NCI-H2081 treated with DMSO at 0.1 percent for 48 hours (cell line): ENCODE measurements at places on chromosomes 7 and 10.

- DNase-seq, result no peak
Observed at GRCh38 chr10:52424341-52424740, 110.3 kb downstream of the DKK1 start.

DNA sequence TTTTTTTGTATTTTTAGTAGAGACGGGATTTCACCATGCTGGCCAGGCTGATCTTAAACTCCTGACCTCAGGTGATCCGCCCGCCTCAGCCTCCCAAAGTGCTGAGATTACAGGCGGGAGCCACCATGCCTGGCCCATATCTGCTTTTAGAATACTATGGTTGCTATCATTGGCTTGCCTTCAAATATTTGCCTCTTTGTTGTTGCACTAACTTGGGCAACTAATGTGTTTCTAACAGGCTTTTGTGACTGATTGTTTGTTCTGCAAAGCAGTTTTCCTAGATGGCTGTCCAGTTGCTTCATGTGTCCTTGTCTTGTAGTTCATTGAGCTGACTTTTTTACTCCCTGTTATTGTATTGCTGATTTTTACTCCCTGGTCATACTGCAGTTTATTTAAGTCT lies 9.7 kb downstream of the VDAC2 start:
- no peak for DNase-seq

GRCh38 chr7:101507791-101508252 lies 121.3 kb downstream of the MYL10 start:
- DNase-seq, result peak; percentile 26

GRCh38 chr7:140653319-140654108 lies 12.9 kb upstream of the DENND2A start:
- DNase-seq, result peak; percentile 47

- DNase-seq, result no peak
Observed at GRCh38 chr10:105952153-105952552, 1212.4 kb downstream of the SORCS1 start.

- DNase-seq, result no peak
Observed at GRCh38 chr10:91462423-91462822, 52.3 kb downstream of the HECTD2 start.

DNA sequence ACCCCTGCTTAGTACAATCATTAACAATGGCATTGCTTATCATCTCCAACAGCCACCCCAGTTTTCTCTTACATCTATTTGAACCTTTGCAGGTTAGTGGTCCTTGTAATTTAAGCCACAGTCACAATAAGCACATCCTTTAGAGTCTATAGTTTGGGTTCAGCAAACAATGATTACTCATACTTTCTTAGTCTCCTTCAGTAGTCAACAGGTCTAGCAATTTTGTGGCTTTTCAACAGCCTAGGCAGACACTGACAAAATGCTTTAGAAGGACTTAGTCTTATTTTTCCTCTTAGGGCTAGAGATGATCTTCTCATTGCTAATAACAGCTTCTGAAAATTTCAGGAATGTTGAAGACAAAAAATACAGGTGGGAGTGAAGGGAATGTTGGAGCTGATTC lies 32.3 kb upstream of the FAM204A start:
- DNase-seq, result no peak

GRCh38 chr10:4239186-4239585 lies 454.2 kb upstream of the KLF6 start:
- DNase-seq, result no peak

DNA sequence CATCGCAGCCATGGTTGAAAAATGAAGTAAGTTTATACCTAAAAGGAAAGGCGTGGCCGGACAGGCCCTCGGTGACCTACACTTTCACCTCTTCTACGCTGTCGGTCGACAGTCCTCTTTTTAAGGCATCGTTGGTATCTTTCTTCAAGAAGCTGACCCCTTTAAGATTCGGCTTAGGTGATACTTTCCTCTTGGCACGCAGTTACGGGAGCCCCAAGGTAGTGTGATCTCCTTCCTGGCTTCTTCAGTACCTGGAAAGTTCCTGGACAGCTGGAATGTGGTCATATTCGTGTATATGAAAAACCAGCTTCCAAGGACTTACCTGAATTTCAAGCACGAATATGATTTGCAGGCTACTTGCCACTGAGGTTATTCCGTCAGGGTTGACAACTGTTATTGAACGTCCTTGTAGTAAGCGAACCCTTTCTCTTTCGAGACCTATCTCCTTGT lies 885 bp upstream of the SYPL1 start:
- no peak for DNase-seq

- no peak for DNase-seq
Observed at GRCh38 chr10:8577686-8578085, 523.2 kb downstream of the GATA3 start.

GRCh38 chr10:122461367-122461728 lies at the start of gene HTRA1:
Gene HTRA1 (plus strand): TSS chr10:122461553. CDS start chr10:122461653, 100 bp downstream.
- DNase-seq, result no peak

DNA sequence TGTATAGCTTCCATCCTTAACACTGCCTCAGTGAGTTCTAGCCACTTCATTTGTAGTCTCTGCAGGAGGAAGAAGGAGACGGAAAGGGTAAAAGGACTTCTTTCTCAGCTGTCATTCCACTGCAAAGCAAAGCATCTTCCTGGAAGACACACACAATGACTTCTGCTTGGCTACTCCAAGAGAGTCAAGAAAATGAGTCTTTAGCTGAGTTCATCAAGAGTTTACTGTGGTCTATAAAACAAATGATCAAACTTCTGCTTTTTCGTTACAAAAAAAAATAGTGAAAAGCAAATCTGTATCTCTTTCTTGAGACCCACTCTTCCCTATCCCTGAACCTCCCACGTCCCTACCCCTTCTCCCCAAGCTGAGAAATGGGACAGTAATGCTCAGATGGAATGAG lies 205.0 kb upstream of the AHR start:
- DNase-seq, result no peak

- no peak for DNase-seq
Observed at GRCh38 chr7:50956522-50957155, 173.9 kb upstream of the GRB10 start.

GRCh38 chr10:21600804-21601433 lies 66.9 kb downstream of the MLLT10 start:
- no peak for DNase-seq

GRCh38 chr7:106138776-106139175 lies 26.7 kb upstream of the SYPL1 start:
- DNase-seq, result no peak

DNA sequence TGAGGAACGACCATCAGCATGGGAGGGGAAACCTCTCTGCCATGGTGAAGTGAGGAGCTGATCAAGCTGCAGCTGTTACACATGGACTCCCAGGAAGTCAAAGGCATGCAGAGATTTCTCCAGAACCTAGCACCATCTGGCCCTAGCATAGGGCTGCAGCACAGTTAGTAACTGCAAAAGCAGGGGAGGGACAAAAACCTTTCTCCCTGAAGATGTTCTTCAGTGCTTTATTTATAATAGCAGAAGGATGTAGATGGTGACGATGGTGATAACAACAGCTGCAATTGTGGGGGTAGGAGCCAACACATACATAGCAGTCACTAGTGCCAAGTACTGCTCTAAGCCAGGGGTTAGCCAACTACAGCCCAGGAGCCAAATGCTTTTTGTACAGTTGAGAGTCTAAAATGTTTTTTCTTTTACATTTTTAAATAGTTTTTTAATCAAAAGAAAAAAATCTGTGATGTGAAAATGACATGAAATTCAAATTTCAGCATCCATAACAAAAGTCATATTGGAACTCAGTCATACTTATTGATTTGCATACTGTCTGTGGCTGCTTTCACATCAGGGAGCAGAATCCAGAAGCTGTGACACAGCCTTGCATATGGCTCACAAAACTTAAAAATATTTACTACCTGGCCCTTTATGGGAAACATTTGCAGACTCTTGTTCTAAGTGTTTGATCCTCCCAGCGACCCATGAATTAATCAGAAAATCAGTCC lies 299.5 kb downstream of the ELMO1 start:
- no peak for DNase-seq

- peak; percentile 43 for DNase-seq
Observed at GRCh38 chr7:5997210-5997808, 11.5 kb downstream of the PMS2 start.

- DNase-seq, result no peak
Observed at GRCh38 chr7:24402655-24403054, 118.7 kb downstream of the NPY start.

GRCh38 chr10:62018131-62018911 lies 116.8 kb downstream of the ARID5B start:
- DNase-seq, result no peak

GRCh38 chr7:135877805-135878204 lies 99.4 kb downstream of the MTPN start:
- no peak for DNase-seq

DNA sequence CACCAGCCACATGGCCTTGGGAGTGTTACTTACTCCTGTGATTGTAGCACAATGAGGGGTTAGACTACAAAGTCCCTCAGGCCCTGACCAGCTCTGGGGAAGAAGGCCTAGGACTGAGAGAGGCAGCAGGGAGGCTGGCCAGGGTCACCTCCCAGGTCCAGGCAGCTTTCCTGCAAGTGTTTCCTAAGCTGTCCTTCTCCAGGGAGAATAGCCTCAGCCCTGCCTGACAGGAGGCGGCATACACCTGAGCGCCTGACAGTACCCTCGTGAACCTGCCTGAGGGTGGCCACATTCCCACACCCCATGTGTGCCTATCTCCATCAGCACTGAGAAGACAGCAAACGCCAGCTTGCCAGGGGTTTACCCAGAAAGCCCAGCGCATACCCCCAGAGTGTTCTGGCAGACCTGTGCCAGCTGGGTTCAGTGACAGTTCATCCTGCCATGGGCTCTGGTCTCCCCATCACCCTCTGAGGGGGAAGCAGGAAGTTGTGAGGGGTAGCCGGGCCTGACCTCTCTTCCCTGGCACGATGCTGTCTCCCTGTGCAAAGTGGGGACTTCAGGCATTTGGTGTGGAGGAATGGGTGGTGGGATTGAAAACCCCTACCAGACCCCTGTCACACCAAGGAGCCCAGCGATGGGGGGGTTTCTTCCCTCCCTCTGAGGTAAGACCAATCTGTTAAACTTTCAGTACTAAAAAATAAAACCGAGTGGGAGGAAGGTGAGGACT lies 56.3 kb upstream of the CAMK2B start:
- no peak for DNase-seq

- peak; percentile 32 for DNase-seq
Observed at GRCh38 chr10:96017191-96017687, 26.1 kb upstream of the CCNJ start.

DNA sequence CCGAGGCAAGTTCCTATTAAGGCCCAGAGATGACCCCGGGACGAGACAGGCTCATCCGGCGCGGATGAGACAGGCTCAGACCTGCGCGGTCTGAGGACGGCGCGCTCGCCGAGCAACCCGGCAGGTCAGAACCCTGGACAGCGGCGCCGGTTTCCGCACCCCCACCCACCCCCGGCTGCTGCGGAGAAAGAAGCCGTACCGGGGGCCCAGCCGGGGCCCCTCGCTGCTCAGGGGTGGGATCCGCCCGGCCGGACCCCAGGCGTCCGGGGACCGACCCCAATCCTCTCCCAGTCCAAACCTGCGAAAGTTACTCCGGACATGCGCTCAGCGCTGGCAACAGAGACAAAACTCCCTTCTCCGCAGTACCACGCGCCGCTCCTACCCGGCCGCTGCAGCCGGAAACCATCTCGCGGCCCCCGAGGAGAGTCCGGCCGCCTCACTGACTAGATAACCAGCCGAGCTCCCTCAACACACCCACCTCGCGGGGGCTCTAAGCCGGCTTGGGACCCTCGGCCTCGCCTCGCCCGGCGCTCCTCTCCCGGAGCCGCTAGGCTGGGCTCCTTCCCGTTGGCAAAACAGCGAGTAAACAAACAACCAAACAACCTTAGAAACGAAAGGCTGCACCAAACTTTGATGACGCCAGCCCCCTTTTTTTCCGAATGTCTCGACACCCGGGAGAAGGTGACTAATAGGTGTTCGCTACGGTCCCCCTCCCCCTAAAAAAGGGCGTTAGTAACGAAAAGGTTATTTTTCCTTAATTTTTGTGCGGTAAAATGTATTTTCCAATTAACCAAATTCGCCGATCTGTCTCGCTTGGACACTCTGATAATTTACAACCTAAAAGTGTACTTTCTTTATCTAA lies 2.3 kb upstream of the DRGX start:
- DNase-seq, result no peak

DNA sequence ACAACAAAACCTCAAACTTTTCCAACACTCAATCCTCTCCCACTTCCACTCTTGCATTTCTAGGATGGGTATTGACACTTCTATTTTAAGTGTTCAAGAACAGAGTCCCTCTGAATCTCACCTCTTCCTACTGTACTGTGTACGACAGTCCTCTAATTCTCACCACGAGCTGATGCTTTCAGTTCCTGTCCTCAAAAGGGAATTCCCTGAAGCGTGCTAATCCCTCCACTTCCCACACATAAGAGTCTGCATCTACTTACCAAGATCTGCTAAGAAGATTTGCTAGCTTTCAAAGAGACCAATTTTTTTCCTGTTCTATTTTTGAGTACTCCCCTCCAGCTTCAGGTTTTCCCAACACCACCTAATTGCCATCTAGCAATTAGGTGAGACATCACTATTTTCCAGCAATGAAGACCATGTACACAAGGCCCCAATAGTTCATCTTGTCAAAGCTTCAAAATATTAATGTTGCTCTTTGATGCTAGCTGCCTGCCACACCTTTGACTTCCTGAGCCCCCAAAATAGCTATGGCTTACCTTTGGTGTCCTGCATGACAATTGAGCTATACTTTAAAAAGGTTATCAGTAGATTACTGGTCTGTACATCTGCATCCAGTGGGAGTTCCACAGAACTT lies 54.4 kb downstream of the ARMH3 start:
- DNase-seq, result no peak

DNA sequence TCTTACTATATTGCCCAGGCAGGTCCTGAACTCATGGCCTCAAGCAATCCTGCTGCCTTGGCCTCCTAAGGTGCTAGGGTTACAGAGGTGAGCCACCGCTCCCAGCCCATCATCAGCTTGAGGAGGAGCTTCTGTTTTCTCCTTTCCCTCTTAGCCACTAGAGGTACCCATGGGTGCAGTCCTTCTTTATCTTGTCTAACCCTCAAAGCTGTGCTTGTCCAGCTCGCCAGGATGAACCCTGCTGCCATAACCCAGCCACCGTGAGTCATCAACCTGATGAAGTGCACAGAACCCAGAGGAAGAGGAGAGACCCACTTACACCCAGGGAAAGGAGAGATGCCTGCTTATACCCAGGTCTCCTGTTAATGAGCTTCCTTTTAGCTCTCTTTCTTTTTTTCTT lies 133.4 kb downstream of the CUL2 start:
- DNase-seq, result no peak

- DNase-seq, result no peak
Observed at GRCh38 chr7:146131701-146132100, 15.1 kb downstream of the CNTNAP2 start.

- DNase-seq, result no peak
Observed at GRCh38 chr10:44306762-44307161, 78.1 kb downstream of the CXCL12 start.
